Activated T-helper 1 cell treated with anti-CD3 and anti-CD28 coated beads, Interleukin-2, amount 50 U/mL, for 16 hours (primary cell): ENCODE measurements at places on chromosomes 1 and 21.

GRCh38 chr1:165143437-165144065, 213.0 kb downstream of the LMX1A start:
- no peak for DNase-seq

- no peak for DNase-seq
These were observed 352 bp downstream of the KCNK1 start for GRCh38 chr1:233614173-233614742.

- DNase-seq, result no peak
These were observed 58.9 kb downstream of the VPS26C start for GRCh38 chr21:37208056-37208721.

- DNase-seq, result no peak
These were observed 36.0 kb upstream of the LRRN2 start for GRCh38 chr1:204721373-204722055.

- DNase-seq, result no peak
These were observed 25.6 kb downstream of the PPP1R12B start for GRCh38 chr1:202374099-202374498.

- DNase-seq, result no peak
These were observed 322.9 kb downstream of the DISC1 start for GRCh38 chr1:231949277-231950091.

- DNase-seq, result no peak
These were observed 321.3 kb downstream of the KIF26B start for GRCh38 chr1:245475961-245476516.

GRCh38 chr1:62746086-62746808, 37.7 kb upstream of the ATG4C start:
- DNase-seq, result no peak

- no peak for DNase-seq
These were observed 10.5 kb downstream of the RAB4A start for GRCh38 chr1:229281339-229281926.

DNA sequence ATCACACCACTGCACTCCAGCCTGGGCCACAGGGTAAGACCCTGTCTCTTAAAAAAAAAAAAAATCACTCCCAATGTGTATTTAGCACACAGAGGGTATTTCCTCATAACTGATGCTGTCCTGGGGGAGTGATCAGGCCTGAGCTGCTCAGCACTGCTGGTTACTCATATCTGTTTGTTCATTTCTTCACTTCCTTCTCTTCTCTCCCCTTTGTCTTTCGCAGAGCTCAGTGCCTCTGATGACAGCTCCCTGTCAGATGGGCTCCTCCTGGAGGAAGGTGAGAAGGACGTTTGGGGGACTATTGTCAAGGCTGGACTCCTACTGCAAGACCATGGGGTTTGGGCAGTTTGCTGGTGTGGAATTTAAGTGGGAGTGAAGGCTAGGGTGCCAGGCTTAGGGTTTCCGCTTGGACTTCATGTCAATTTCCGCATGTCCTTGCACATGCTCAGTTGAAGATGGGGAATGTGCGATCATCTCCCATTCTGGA, 13.0 kb downstream of the INAVA start:
- DNase-seq, result no peak

DNA sequence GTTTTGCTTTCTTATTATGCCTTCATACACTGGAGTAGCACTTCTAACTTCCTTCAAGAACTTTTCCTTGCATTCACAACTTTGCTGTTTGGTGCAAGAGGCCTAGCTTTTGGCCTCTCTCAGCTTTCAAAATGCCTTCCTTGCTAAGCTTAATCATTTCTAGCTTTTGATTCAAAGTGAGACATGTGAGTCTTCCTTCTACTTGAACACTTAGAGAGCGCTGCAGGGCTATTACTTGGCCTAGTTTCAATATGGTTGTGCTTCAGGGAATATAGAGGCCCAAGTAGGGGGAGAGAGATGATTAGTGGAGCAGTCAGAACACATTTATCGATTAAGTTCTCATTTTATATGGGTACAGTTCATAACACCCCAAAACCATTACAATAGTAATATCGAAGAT, 12.4 kb downstream of the ANGEL2 start:
- no peak for DNase-seq
